ENCODE measurements at places on chromosomes 6 and 20.

DNA sequence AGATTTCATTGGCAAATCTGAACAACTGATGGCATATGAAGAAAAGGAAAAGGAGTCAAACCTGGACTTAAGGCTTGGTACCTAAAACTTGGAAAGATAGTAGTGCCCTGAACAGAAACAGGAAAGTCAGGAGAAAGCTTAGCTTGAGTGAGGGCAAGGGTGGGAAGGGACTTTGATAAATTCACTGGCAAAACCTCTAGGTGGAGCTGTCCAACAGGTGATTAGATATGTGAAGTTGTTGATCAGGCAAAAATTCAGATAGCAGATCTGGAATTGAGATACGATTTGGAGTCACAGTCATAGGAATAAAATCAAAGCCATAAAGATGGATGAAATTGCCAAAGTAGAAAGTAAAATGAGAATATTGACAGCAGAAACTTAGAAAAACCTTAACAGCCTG, 16.1 kb upstream of the ZNF292 start:
- no peak for DNase-seq

DNA sequence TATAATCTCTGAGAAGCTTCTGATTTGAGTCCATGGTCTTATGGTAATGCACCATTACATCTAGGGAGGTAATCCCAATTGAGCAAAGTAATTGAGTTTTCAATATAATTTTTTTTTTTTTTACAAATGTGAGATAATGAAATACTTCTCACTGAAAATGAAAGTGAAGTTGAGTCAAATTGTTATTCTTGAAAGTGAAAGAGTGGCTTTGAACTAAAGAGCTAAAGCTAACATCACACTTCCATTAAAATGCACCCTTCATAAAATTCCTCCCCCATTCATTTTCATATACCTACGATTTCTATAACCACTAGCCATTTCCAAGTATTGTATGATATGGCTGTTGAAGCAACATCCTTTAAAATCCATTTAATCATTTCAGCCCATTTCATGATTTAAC, 149.1 kb upstream of the IMPG1 start:
- no peak for DNase-seq

GRCh38 chr6:138815797-138816528, 20.1 kb downstream of the ECT2L start:
- DNase-seq: no peak

DNA sequence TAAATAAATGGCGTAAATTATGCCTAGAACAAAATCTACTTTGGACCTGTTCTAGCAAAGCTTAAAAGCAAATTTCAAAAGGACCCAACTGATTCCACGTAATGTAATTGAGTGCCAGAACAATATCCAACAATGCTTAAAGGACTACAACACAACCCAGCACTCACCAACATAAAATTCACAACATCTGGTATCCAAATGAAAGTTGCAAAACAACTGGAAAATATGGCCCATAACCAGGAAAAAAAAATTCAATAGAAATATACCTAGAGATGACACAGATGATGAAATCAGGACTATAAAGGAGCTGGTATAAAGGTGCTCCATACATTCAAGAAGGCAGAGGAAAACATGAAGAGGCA, 14.1 kb downstream of the TUBB2B start:
- no peak for DNase-seq

DNA sequence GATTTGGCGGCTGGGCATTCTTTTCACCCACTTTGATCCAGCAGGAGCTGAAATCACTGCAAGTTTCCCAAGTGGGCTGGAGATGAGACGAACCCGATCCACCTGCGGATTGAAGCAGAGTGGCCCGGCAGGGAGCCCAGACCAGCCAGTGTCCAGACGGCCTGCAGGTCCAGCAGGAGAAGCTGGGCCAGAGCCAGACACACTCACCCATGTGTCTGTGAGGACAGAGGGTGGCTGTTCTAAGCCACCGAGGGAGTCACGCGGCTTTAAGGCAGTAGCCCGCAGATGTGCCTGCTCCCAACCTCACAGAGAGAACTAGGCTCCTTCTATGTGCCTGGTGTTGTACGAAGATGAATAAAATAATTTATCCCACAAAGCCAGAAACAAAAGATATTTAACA, 200.7 kb downstream of the WDR27 start:
- DNase-seq: no peak

GRCh38 chr6:17935188-17936149, 52.0 kb downstream of the KIF13A start:
- DNase-seq: no peak

GRCh38 chr20:63057171-63058117, 50.7 kb upstream of the BHLHE23 start:
- no peak for DNase-seq

- no peak for DNase-seq
Observed at GRCh38 chr6:54878718-54879117, 32.1 kb downstream of the FAM83B start.

DNA sequence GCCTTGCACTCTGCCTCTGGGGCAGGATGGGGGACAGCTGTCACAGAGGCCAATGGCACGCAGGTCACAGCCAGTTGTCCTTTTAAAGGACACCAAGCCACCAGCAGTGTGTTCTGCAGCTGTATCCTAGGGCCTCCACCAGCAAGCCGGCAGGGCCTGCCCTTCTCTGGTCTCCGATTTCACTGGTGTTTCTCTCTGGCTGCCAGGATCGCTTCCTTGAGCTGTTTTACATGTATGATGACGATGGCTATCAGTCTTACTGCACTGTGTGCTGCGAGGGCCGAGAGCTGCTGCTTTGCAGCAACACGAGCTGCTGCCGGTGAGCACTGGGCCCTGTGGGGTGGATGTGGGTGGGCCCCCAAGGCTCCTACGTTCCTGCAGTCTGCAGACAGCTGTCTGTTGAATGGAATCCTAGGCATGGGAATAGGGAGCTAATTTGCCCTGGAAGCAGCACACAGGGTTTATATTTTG, 22.7 kb upstream of the MAPRE1 start:
- no peak for DNase-seq

GRCh38 chr6:7777074-7777473, 51.2 kb downstream of the BMP6 start:
- no peak for DNase-seq

DNA sequence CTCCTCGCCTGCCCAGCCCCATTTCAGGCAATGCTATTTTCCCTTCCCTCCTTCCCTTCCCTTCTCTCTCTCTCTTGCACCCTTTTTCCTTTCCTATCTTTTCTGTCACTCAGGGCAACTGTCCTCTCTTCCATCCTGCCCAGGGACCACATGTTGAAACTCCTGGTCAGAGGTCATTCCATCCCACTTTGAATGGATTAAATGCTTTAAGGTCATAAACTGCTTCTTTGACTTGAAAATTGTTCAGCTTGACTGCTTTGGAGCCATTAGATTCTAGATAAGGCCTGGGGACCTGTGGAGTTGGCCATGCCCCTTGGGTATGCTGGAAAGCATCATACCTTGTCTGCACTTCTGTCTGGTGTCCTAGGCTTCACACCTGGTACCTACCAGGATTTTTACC, 106.1 kb downstream of the DTNBP1 start:
- DNase-seq: no peak

DNA sequence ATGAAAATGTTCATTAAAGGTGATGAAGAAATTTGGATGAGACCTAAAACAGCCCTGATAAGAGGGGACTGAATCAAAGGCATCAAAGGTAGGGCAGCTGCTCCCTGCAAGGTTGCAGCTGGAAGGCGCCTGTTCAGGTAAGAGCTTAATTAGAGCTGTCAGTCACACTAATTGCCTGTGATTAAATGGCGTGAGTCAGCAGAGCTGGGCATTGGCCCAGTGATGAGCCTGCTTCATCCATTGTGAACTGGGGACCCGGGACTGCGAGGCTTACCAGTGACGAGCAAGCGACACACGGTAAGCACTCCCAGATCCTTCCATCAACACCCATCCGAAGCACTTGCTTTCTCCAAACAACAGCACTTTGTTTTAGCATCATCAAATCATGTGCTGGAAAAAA, 621.5 kb upstream of the CDH4 start:
- DNase-seq: peak; percentile 82

DNA sequence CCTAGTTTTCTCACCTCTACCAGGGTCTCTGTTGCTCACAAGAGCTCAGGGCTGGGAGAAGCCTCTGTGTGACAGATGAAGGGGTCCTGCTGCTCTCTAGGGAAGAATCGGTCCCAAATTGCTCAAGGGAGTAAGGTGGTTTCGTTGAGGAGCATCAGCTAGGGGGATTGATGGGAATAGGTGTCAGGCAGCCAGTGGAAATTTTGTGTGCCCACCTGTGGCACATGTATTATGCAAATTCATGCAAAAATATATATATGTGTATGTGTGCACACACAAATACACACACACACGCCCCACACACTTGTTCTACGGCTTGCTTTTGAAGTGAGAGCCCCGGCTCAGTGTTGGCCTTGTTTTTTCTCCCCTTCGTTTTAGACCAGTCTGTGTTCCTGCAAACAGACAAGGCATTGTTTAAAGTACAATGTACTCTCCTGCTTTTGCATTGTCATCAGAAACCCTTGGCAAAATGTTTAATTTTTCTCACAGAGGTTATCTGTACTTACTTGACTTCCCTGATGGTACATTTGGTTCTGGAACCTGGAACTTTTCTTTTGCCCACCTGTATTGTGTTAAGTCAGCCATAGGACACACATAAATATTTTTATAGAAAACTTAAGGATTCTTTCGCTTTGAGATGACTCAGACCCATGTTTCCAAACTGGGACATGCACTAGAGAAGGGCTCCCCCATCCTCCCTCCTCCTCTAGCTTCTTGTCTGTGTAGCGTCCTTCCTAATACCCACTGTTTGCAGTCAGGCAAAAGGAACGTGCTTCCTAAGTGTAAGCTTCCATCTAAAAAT, 26.7 kb downstream of the FOXO3 start:
- no peak for DNase-seq

- no peak for DNase-seq
Observed at GRCh38 chr20:56363491-56363890, 4.7 kb downstream of the FAM210B start.

GRCh38 chr6:144793744-144794143, 508.6 kb downstream of the UTRN start:
- DNase-seq: no peak

- no peak for DNase-seq
Observed at GRCh38 chr6:115740907-115741306, 319.8 kb downstream of the FRK start.

- DNase-seq: no peak
Observed at GRCh38 chr20:2759603-2760296, 40.7 kb downstream of the CPXM1 start.

DNA sequence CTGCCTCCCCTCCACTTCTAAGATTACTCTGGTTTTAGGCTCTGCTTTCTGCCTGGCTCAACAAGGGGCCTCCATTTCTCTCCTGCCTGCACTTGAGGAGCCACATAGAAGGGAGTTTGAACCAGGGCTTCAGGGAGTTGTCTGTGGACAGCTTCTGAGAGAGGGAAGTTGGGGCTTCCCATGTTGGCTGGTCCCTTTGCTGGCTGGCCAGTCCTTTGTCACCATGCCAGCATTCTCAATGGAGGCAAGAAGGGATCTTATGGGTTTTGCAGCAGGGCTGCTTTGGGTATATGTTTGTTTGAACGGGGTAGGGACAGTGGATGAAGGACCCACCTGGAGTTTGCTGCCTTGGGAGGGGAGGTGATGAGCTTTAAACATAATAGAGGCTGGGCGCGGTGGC, 124.9 kb downstream of the CARMIL1 start:
- DNase-seq: no peak

DNA sequence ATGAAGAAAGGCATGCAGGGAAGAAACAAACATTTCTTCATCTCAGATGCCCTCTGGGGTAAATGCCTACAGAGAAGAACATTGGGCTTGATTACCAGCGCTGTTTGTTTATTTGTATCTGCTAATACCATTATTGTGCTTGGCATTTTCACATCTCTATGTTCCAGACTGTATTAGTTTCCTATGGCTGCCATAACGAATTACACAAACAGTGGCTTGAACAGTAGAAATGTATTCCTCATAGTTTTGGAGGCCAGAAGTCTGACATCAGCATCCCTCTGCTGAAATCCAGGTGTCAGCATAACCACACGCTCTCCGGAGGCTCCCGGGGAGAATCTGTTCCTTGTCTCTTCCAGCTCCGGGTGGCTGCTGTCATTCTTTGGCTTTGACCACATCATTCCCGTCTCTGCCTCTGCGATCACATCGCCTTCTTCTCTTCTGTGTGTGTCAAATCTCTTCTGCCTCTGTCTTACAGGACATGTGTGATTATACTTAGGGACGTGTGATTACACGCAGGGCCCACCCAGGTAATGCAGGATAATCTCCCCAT, 241.6 kb upstream of the SUPT3H start:
- DNase-seq: no peak

DNA sequence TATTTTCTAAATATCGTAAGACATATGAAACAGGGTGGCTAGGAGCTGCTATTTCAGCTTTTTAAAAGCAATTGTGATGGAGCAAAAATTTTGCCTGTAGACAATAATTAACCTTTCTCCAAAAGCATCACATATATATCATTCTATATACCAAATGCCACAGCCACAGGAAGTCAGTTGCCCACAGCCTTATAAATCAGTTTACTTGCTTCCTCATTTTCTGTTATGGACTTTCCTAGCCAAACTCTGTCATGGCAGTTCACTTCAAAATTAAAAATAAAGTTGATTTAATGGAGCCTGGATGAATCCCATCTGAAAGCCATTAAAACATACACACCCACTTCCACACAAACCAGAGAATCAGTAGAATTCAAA, 93.4 kb upstream of the NHSL1 start:
- no peak for DNase-seq

DNA sequence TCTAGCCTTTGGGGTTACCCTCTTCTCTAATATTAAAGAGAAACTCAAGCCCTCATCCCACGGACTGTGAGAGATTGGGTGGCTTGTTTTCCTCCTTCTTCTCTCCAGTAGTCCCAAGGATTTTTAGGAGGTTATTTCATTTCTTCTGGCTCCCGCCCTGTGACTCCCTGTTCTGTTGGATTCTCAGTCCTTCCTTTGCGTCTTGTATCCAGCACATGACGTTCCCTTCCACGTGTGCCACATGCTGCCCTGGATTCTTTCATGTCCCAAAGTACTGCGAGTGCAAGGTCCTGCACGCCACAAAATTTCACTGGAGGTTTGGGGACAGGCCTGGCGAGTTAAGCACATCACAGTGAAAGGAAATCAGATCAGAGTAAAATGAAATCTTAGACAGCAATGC, 213.4 kb downstream of the PACRG start:
- no peak for DNase-seq

DNA sequence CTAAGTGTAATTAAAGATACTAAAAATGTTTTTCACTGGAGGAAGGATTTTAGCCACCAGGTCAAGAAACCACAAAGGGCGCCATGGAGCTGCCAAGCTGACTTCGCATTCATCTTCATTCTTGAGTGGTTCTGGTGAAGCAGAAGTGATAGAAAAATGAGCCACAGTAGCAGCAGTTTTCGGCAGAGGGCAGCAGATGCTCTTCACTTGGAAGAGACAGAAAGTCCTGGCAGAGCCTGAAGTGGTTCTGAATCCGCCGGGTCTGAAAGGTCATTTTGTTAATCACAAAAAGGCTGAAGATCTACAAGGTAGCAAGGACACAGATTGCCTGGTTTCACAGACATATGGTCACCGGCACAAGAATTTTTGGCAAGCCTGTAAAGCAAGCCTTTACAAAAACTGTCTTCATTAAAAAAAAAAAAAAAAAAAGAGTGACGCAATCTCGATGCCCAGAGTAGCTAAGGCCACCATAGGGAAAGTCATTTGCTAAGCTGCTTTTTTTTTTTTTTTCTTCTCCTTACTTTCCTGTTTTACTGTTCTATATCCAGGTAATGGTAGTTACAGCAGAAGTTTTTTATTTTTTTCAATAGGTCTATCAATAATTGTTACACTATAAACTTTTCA, 345.1 kb upstream of the AGPAT4 start:
- DNase-seq: no peak

GRCh38 chr6:27544612-27545260, 71.8 kb upstream of the ZNF184 start:
- DNase-seq: no peak

GRCh38 chr20:12255461-12255970, 337.8 kb downstream of the BTBD3 start:
- no peak for DNase-seq
